ENCODE measurements at places on chromosomes 11 and 22.

DNA sequence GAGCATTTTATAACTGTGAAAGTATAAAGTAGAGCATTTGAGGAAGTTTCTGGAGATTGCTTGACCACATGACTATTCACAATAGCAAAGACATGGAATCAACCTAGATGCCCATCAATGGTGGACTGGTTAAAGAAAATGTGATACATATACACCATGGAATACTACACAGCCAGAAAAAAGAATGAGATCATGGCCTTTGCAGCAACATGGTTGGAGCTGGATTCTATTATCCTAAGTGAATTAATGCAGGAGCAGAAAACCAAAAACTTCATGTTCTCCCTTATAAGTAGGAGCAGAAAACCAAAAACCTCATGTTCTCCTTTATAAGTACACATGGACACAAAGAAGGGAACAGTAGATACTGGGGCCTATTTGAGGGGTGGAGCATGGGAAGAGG lies 30.3 kb downstream of the UVRAG start:
- DNase-seq, result no peak

GRCh38 chr22:45261407-45262088 lies 20.9 kb upstream of the KIAA0930 start:
- DNase-seq, result no peak

GRCh38 chr11:68031144-68031464 lies 623 bp downstream of the NDUFS8 start:
- peak; percentile 41 for DNase-seq

DNA sequence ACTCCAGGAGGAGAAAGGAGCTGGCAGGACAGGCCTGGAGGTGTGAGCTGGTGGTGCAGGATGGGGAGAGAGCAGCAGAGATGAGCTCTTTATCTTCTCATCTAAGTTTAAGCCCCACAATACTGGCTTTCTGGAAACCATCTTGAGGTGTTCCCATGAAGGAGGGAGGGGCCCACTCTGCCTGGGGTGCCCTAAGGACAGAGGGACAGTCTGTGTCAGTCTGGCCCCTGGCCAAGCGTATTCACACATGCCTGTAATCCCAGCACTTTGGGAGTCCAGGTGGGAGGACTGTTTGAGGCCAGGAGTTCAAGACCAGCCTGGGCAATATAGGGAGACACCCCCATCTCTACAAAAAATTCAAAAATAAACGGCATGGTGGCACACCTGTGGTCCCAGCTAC lies 8.9 kb downstream of the SERHL2 start:
- no peak for DNase-seq

DNA sequence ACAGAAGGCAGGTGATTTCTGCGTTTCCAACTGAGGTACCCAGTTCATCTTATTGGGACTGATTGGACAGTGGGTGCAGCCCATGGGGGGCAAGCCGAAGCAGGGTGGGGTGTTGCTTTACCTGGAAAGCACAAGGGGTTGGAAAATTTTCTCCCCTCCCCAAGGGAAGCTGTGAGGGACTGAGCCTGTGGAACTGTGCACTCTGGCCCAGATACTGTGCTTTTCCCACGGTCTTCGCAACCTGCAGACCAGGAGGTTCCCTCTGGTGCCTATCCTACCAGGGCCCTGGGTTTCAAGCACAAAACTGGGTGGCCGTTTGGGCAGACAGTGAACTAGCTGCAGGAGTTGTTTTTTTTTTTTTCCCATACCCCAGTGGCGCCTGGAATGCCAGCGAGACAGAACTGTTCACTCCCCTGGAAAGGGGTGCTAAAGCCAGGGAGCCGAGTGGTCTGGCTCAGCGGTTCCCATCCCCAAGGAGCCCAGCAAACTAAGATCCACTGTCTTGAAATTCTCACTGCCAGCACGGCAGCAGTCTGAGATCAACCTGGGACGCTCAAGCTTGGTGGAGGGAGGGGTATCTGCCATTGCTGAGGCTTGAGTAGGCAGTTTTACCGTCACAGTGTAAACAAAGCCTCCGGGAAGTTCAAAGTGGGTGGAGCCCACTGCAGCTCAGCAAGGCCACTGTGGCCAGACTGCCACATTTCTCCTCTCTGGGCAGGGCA lies 97.2 kb downstream of the JRKL start:
- DNase-seq, result peak; percentile 19

- peak; percentile 63 for DNase-seq
Observed at GRCh38 chr11:12882670-12883069, 126.4 kb upstream of the RASSF10 start.

DNA sequence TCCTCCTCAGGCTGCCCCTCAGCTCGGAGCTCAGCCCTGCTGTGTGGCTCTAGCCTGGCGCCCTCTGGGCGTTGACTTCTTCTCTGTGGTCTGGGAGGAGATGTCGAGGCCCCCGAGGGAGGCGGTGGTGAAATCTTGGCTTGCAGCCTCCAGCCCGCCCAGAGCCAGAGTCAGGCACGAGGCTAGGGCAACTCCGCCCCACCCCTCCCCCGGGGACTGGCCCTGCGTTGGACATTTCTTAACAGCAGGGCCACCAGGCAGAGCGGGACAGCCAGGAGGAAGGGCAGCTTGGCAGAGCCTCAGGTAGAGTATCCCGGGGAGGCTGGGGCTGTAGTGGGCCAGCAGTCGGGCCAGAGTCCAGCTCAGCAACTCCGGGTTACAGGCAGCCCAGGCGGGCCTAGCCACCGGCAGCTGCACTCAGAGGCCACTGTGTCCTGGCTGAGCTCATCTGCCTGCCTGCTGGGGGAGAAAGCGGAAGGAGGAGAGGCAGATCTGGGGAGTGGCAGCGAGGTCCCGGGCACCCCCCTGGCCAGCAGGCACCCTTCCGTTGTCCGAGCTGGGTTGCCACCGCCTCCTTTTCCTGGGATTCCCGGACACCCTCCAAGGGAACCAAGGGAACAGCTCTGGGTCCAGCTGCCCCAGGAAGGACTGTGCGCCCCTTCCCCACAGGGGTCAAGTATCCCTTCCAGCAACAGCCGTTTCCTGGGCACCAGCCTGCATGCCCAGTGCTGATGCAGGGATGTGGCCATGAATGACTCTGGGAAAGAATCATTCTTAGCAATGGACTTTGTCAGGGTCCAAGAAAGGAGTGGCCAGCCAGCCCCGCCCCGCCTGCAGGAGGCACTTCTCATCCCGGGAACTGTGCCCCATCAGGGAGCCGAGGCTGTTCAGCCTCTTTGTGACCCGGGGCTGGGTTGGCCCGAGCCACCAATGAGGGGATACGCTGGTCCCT lies at the start of gene ALDH3B1:
ALDH3B1 (plus strand) TSS at position 238 of the 952 bp plus-strand sequence. CDS start 4,971 bp downstream, outside the sequence.
- peak; percentile 97 for DNase-seq

- DNase-seq, result no peak
Observed at GRCh38 chr22:31049815-31050420, 31.2 kb upstream of the SMTN start.

DNA sequence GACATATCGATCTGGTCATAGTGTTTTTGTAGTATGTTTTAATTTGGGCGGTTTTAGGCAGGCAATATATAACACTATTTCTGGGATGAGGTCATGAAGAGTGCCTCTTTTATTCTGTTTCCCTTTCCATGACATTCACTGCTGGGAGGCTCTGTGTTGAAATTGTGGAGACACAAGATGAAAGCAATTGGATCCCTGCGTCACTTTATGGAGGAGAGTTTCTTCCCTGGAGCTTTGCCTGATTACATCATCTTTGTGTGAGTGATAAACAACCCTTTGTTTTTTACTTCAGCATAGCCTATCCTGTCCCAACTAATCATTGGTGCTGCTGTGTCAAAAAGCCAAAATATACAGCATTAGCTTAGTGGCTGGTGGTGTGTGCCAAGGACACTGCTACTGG lies 48.6 kb downstream of the PARVG start:
- no peak for DNase-seq

GRCh38 chr22:30290342-30291057 lies 1.2 kb upstream of the CASTOR1 start:
- peak; percentile 35 for DNase-seq

GRCh38 chr11:70116386-70117065 lies 38.4 kb downstream of the ANO1 start:
- no peak for DNase-seq

DNA sequence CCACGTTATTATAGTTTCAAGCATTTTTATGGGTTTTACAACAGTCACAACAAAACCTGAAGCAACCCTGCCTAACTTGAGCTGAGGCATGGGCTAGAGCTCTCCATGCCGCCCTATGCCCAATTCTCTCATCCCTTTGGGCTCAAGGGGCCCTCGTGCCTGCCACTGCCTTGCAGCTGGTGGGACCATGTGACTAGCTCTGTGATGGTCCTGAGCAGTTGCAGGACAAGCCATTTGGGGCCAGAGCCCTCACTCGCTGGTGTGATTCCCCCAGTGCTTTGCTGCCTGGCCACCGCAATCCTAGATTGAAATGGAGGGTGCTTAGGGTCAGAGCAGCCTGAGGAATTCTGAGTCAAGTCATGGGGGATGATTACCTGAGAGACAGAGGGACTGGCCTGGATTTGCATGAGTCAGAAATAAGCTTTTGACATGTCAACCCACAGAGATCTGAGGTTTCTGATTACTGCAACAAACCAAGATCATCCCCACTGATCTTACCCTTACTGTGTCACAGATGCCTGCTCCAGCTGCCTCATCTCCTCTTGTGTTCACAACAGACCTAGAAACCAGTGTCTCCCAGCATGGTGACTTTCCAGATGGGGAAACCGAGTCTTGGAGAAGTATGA lies 323.7 kb downstream of the BRD1 start:
- DNase-seq, result no peak

DNA sequence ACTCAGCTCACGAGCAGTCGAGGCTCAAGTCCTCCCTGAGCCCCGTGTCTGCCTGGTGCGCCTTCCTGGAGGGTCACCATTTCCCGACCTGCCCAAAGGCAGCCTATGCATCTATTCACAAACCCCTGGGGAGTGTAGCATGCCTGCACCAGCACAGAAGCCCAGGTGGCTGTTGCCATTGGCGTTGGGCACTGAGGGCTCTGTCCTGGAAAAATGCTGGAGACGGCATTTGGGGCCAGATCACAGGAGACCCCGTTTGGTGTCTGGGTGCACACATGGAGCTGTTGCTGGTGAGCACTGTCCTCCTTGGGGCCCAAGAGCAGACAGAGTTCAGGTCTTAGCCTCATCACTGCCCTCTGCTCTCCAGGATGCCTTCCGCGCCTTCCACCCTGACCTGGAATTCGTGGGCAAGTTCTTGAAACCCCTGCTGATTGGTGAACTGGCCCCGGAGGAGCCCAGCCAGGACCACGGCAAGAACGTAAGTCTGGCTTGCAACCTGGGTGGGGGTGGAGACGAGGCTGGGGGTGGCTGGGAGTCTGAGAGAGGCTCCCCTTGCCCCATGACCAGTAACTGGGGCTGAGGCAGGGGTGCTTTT lies 9.4 kb downstream of the FADS2 start:
- DNase-seq, result no peak

DNA sequence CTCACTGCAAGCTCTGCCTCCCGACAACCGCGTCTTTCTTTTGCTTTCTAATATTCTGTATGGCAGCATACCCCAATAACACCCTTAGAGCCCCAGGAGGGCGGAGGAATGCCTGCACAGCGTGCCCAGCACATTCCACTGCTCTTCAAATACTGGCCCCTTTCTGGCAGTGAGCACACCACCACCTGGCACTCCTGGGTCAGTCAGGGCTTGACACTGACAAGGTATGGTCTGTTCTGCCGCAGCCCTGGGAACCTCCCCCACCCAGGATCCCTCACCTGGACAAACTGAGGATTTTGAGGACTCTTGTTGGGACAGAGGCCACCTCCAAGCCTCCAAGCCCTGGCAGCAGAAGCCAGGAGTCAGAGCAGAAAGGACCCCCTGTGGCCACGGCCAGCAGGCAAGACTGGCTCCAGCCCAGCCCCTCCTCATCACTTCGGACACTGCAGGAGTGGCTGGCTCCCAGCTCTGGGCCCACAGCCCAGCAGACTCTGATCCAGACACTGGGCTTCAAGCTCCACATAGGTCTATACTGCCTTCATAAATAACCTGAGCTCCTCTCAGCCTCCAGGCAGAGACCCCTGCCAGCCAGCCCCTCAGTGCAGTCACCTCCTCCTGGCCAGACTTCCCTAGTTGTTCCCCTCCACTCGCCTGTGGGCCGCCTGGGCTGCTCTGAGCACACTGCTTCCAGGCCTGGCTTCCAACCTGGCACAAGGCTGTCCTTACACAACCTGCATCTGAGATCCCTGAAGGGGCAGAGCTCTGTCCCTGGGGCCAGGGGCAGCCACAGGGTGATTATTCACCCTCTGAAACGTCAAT lies 14.5 kb downstream of the CARS1 start:
- no peak for DNase-seq

DNA sequence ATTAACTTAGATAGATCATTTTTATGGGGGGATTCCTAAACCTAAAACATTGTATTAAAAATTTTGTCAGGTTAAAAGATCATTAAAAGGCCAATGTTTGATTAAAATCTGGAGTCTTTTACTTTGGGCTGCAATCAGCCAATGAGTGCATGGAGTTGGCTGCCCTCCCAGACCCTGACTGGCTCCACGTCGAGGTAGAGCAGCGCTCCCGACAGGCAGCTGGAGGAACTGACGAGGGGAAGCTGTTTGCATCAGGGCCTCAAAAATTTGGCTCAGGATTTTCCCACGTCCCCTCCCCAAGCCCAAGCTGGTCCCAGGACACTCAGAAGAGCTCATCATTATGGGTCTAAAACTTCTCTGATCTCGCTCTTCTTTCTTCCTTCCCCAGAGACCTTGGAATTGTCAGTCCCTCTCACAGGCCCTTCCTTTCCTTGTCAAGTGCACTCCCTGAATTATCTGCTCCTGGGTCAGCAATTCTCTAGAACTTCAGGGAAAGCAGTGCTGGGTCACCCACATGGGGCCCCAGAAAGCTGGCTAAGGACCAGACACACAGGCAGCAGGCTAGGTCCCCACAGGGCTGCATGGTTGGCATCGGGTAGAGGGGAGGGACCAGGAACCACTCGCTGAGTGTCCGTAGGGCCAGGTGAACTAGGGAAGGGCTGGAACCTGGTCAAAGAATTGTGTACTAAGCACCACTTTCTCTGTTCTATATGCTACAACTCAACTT lies 119.6 kb upstream of the IGLL5 start:
- no peak for DNase-seq

DNA sequence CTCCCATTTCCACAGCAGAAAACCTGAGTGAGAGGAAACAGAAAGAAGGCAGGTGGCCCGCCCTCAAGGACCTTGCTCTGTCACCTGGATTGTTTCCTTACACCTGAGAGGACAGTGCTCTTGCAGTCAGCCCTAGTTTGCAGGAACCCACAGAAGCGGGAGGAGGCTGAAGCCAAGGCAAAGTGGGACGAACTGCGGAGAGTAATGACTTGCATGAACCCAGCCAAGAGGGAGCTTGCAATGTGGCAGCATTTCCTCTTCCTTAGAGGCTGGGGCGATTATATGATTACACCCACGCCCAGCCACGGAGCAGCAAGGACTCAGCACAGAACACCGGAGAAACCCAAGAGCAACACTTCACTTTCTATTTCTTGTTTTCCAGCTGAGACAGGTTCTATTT lies 102.6 kb downstream of the SPON1 start:
- DNase-seq, result no peak

GRCh38 chr11:86753459-86753858 lies 46.9 kb upstream of the PRSS23 start:
- DNase-seq, result no peak

GRCh38 chr11:2302306-2302895 lies 588 bp downstream of the TSPAN32 start:
- DNase-seq, result no peak

Data from adipocyte (in vitro differentiated cells).